Stimulated activated CD4-positive, alpha-beta T cell treated with anti-CD3 and anti-CD28 coated beads, Interleukin-1b, Interleukin-23, amount 100 ng/mL, for 24 hours (primary cell): ENCODE measurements at places on chromosomes 3 and 15.

- no peak for DNase-seq
These were observed 574 bp downstream of the SLC38A3 start for GRCh38 chr3:50205413-50206276.

GRCh38 chr15:51475736-51476135 lies 134.3 kb downstream of the GLDN start:
- DNase-seq, result no peak

DNA sequence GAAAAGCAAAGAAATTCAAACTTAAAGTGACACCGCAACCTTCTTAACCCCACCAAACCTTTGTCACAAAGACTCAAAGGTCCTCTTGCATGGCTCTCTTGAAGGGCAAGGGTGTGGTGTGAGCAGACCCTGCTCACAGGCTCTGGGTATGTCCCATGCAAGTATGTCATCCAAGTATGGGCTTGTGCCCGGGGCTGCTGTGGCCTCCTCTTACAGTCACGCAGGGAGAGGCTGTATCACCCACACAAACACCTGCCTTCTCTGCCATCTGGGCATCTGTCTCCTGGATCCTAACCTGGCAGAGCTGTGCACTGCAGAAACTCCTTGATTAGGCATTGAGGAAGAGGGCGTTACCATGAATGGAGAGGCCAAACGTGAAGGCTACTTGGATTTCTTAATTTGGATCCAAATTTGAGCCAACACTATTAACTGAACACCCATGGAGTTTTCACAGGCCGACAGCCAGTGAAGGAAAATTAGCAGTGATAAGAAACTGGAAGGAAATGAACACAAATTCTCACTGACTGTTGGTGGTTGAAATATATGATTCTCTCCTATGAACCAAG lies 146.6 kb downstream of the DUT start:
- DNase-seq, result no peak

DNA sequence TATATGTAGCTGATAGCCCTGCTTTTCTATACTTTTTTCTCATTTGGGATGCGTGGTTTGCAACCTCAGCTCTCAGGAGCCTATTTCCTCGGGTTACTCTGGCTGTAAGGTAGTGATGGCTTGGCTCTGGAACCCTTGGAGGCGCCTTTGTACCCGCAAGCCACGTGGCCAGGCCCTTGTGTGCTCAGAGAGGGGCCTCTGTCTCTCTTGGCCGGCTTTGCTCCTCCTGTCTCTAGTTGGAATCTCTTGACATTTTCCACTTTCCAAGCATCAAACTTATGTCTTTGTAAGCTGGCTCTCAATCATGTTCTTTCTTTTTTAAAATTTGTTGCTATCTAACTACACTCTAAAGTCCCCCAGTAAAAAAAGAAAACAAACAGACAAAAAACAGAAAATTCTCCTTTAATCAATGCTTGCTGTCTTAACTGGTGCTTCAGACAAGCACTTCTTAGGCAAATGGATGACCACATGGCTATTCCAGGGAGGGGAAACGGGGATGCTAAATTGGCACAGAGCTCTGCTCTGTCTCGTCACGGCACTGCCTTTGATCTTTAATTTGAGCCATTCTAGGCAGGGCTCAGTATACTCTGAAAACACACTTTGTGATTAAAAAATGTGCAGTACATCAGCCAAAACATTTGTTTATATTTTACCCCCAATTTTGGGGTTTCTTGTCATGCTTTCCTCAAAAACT lies 180.4 kb upstream of the NR2E3 start:
- DNase-seq, result no peak

DNA sequence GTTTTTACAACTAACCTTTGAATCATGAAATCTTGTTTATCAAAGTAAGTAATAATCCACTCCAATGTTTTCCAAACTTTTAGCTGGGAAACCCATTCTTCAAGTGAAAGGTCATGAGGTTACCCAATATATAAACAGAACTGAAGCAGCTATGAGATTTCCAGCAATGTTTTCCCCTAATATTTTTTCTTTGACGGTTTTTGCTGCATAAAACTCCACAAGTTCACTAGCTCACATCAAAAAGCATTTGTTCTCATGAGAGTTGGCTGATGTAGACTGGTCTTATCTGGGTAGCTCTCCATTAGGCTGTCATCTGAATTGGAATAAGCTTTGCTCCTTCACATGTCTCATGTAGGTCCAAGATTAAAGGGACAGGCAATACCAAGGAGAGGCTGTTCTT lies 241.2 kb upstream of the LRRC3B start:
- no peak for DNase-seq

DNA sequence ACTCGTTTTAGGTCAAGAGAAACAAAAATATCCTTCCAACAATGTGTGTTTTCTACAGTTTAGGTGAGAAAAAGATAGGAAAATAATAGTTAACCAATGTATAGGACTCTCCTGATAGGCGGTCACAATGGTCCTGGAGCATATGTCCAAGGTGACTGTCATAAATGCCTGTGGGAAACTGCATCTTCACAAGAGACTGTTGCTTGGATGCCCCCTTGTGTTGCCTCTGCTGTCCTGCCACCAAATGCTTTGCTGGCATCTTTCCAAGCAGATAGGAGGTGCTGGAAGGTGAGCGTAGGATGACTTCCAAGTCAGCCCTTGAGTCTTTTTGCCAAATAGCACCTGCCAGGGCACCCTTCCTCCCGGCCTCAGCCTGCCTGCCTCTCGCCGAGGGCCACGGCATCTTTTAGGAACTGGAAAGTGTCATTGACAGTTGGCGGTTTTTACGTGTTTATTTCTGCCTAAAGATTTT lies 24.1 kb upstream of the SACM1L start:
- DNase-seq, result no peak

- DNase-seq, result no peak
These were observed 174.7 kb downstream of the UACA start for GRCh38 chr15:70588613-70589012.

- DNase-seq, result no peak
These were observed 51.3 kb downstream of the CYP11A1 start for GRCh38 chr15:74316141-74316540.

DNA sequence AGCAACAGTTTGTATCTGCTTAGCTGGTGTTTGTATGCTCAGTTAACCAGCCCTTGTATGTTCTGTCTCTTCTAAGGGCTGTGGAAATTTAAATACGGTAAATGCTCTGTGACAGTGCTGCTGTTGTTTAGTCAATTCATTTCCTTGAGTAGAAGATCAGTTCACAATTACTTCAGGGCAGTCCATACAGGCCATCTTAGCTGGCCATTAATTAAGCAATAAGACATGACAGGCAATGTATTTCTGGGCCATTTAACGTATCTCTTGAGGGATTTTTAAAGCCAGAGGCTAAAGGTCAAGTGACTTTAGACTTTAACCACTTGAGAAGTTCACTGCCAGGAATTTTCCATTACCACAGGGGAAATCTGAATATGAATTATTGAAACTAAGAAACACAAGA lies 351.8 kb downstream of the ZIC1 start:
- no peak for DNase-seq

DNA sequence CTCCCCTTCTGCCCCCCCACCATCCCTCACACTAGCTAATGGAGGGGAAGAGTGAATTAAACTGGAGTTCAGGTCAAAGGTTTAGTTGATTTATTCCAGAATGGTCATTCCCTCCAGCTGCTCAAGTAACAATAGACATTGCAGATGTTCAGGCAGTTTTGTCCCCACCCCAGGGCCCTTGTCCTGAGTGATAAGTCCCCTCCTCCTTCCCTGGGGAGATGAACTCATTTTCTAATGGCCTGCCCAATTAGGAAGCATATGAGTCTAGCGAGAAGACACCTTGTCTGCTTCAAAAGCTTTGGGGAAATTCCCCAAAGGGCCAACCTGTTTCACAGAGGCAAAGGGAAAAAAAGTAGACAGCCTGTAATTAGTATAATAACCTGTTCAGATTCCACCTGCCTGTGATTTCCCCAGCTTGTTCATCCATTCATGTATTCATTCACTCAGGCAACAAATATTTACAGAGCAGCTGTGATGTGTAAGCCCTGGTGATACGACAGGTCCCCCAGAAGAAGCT lies 165.3 kb downstream of the SHQ1 start:
- DNase-seq, result no peak

GRCh38 chr3:78863306-78864203 lies 904.2 kb downstream of the ROBO1 start:
- no peak for DNase-seq

DNA sequence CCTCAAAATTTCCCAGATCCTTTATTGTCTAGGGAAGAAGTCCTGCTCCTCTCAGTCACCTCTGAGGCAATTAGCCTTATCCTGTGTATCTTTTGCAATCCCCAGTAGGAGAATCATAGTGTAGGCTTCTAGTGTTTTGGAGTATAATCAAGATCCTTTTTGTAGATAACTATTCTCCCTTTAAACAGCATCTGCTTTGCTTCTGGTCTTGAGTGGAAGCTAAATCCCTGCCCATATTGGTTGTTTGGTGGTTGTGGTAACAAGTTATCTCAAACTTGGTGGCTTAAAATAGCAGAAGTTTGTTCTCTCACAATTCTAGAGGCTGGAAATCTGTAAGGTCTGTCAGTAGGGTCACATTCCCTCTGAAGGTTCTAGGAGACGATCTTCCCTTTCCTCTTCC lies 217.5 kb upstream of the RASGRP1 start:
- no peak for DNase-seq

- DNase-seq, result no peak
These were observed 67.3 kb downstream of the DNAJB8 start for GRCh38 chr3:128399221-128399915.

DNA sequence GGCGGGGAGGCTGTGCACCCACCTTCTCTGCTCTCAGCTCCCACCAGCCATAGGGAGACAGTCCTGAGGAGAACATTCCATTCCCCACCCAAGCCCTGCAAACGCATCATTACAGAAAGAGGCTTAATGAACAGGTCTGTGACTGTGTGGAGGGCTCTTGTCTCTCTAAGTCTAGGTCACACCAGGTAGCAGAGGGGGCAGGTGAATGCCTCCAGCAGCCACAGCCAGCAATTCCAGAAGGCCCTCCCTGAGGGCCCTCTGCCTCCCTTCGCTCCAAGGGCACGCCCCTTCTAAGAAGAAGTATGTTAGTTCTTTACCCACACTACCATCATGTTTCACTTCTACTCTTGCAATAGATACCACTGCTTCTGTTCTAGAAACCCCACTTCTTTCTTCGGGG lies 217.5 kb upstream of the BHLHE40 start:
- DNase-seq, result no peak

- no peak for DNase-seq
These were observed 305 bp upstream of the KPNA1 start for GRCh38 chr3:122515020-122515468.

GRCh38 chr3:194489736-194490612 lies 3.2 kb upstream of the ATP13A3 start:
- no peak for DNase-seq

GRCh38 chr3:122944671-122945161 lies 82.8 kb downstream of the SEMA5B start:
- no peak for DNase-seq

- DNase-seq, result no peak
These were observed 48.2 kb downstream of the TNIK start for GRCh38 chr3:171412054-171412453.

- DNase-seq, result no peak
These were observed 15.8 kb downstream of the SLC9A9 start for GRCh38 chr3:143832433-143832832.

DNA sequence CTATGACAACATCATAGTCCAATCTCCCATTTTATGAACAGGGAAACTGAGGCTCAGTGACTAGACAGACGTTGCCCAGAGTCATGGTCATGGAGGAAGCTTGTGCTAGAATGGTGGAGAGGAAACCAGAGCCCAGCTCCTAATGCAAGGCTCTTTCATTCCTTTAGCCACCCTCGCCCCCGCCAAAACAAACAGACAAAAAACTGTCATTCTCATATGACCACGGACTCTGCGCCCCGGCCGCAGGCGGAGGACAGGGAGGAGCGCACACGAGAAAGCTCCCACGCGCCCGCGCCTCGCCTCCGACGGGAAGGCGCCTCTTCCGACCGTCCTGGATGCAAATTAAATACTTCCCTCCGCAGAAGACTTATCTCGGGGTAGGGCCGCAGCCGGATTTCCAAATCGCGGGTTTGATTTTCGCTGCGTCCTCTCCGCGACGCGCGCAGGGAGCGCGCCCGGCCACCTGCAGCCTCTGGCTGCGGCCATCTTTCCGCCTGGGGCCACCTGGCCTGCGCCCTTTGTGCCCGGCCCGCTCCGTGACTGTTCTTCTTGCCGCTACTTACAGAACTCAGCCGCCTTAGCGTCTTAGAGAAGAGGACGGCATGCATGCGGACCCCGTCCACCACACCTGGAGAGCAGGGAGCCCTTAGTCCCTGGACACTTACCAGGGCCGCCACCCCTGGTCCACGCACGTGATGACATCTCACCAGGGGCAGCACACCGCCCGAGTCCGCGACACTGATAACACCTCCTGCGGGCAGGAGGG lies 670 bp upstream of the ATP13A3 start:
- peak; percentile 19 for DNase-seq

- DNase-seq, result no peak
These were observed 291.0 kb downstream of the CLSTN2 start for GRCh38 chr3:140225996-140226395.

DNA sequence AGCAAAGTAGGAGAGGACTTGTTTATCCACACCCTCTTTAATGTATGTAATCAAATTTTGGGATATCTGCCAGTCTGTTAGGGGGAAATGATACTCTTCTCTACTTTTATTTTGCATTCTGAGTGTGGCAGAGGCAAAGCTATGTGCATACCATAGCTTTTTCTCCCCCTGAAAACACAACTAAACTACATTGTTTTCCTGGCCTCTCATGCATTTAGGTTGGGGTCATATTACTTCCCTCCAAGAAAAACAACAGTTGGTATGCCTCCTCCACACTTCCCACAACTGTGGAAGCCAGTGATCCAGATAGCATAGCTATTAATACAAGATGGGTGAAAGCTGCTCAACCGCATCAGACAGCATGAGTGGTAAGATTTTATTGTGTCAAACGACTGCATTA lies 6.9 kb downstream of the RPL15 start:
- DNase-seq, result no peak

DNA sequence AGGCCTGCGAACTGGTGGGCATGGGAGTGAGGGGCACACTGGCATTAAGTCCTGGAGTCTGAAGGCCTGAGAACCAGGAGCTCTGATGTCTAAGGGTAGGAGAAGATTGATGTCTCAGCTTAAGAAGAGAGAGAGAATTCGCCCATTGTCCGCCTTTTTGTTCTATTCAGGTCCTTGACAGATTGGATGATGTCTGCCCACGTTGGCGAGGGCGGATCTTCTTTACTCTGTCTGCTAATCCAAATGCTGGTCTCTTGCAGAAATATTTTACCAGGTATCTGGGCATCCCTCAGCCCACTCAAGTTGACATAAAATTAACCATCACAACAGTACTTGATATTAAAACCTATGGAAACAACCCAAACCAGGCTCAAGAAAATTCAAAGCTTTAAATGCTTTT lies 44.1 kb downstream of the MAP6D1 start:
- DNase-seq, result no peak

DNA sequence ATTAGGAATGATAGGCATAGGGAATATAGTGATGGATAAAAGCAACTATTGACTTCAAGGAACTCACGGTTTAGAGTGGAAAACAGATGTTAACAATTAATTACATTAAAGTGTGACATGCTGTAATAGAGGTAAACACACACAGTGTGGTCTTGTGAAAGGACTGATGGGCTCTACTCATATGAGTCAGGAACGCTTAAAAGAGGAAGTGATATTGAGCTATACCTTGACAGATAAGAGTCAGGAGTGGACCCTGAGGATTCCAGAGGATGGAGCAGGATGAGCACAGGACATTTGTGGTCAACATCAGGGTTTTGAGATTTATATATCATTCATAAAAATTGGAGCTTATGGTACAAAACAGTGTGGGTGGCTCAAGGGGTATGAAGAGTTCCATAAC lies 11.0 kb downstream of the EXOG start:
- no peak for DNase-seq
